ENCODE measurements at places on chromosomes 2 and 18.

DNA sequence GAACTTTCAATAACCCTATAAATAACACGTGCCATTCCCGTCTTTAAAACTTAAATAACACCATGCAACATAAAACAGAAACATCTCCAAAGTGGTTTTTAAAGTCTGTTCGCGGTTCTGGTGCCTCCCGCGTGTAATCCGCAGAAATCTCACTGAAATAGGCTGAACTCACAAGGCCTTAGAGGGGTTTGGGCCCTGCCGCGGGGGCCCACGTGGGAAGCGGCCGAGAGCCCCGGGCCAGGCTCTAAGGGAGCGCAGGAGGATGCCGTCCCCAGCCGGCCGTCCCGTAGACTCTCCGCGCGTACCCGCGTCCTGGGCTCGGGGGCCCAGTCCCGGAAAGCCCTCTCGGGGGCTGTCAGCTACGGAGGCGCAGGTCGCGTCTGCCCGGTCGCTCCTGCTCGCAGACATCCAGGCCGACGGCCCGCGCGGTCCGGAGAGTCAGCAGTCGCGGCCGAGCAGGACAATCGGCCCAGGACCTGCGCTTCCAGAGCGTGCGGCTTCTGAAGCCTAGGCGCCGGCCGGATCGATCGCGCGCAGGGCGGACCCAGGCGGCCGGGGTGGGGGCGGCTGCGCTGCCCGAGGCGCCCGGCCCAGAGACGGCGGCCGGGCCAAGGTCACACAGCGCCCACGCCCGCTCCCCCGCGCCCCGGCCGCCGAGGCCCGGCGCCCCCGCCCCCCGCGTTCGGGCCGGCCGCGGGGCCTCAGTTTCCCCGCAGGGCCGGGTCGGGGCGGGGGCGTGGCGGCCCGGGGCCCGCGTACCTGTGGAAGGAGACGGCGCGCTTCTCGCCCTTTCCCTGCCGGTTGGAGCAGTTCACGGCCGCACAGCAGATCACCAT is 558 bp downstream of the THAP4 start:
- DNase-seq = no peak

- DNase-seq = no peak
Measured at GRCh38 chr18:8005870-8006569, 438.9 kb downstream of the PTPRM start.

- DNase-seq = no peak
Measured at GRCh38 chr2:70994009-70994698, 519 bp downstream of the TEX261 start.

- DNase-seq = no peak
Measured at GRCh38 chr18:44186001-44186400, 494.7 kb upstream of the SETBP1 start.

GRCh38 chr2:10235099-10235908 is 67.4 kb upstream of the HPCAL1 start:
- no peak for DNase-seq

GRCh38 chr2:16215902-16216557 is 275.7 kb downstream of the MYCN start:
- DNase-seq = no peak

GRCh38 chr2:103151046-103151445 is 389.2 kb downstream of the TMEM182 start:
- no peak for DNase-seq

GRCh38 chr2:107267086-107267485 is 381.1 kb upstream of the ST6GAL2 start:
- DNase-seq = no peak

- no peak for DNase-seq
Measured at GRCh38 chr2:49569176-49569575, 414.9 kb upstream of the FSHR start.

GRCh38 chr2:9984217-9984739 is 32.8 kb downstream of the GRHL1 start:
- no peak for DNase-seq

- DNase-seq = no peak
Measured at GRCh38 chr2:236945431-236946016, 140.2 kb upstream of the COPS8 start.

- no peak for DNase-seq
Measured at GRCh38 chr2:240956935-240957655, 41.3 kb upstream of the SNED1 start.

GRCh38 chr2:6793913-6794312 is 71.8 kb downstream of the CMPK2 start:
- no peak for DNase-seq

DNA sequence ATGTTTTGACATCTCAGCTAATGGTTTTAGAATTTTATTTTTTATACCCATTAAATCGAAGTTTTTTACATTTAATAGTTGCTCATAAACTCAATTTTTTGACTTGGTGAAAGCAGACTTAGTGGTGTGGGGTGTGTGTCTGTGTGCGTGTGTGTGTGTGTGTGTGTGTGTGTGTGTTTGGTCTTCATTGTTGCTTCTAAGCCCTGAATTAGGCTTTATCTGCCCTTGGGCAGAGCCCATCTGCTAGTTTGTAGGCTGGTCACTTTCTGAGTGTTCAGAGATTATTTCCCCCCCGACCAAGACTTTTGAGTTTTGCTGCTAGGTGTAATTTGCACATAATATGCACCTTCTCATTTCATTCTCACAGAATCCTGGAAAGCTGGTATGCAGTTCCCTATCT is 14.3 kb downstream of the PAX3 start:
- DNase-seq = no peak

- DNase-seq = no peak
Measured at GRCh38 chr2:209351636-209352035, 72.2 kb upstream of the MAP2 start.

All from T follicular helper cell (primary cell).